ENCODE measurements at places on chromosomes 1 and 21. TPM values are rescaled to one million over a fixed set of nuclear protein-coding genes. Genes with fewer than 3 reads are reported as not detected.

Gene AMY1A
- not detected for total RNA-seq

Gene FCRL6
- not detected for total RNA-seq

Gene ADAMTS1
- 7.9 TPM for total RNA-seq

Gene RAB3B
- 0.04 TPM for total RNA-seq

Gene TFB2M
- 8.2 TPM for total RNA-seq

Gene TSPEAR
- 0.08 TPM for total RNA-seq

Gene ACTL8
- total RNA-seq = 0.20 TPM

Gene FCRL3
- 0.20 TPM for total RNA-seq

Gene CD46
- 136 TPM for total RNA-seq

Gene DAB1
- total RNA-seq = 0.04 TPM

Gene BEND5
- 0.24 TPM for total RNA-seq

Gene MPZ
- total RNA-seq = 1.4 TPM

Gene TCHH
- 0.08 TPM for total RNA-seq

Gene SPTA1
- not detected for total RNA-seq

Gene TATDN3
- total RNA-seq = 8.4 TPM

Gene FMO4
- 1.9 TPM for total RNA-seq

Gene LMX1A
- total RNA-seq = 0.04 TPM

Gene AGPAT3
- total RNA-seq = 49.1 TPM

Gene KIF2C
- 15.2 TPM for total RNA-seq

Gene ACP6
- total RNA-seq = 14.3 TPM

Gene LRRIQ3
- 0.28 TPM for total RNA-seq

Gene FAM163A
- total RNA-seq = not detected

Gene YIPF1
- total RNA-seq = 20.1 TPM

Gene FALEC
- total RNA-seq = 1.6 TPM

Gene ANKRD34A
- 0.12 TPM for total RNA-seq

Gene CYB5RL
- total RNA-seq = 2.9 TPM

Gene FAM110D
- total RNA-seq = 0.68 TPM

Gene HCRTR1
- not detected for total RNA-seq

Gene TRMT1L
- 13.5 TPM for total RNA-seq

Gene LENEP
- total RNA-seq = not detected

Gene NOS1AP
- 1.4 TPM for total RNA-seq

Gene PRAMEF5
- not detected for total RNA-seq

Gene PGBD5
- 6.4 TPM for total RNA-seq

Gene COL16A1
- 11.8 TPM for total RNA-seq

Gene HHAT
- total RNA-seq = 4.0 TPM

Gene MECR
- 21.0 TPM for total RNA-seq

Gene AK2
- total RNA-seq = 164 TPM

Gene ASPM
- total RNA-seq = 13.4 TPM

Gene TINAGL1
- 15.9 TPM for total RNA-seq

Gene SPRR2B
- total RNA-seq = 27.1 TPM

Gene LCA5L
- 0.80 TPM for total RNA-seq

Gene SH3BGR
- 1.2 TPM for total RNA-seq

Gene EPHA10
- total RNA-seq = 0.68 TPM
